Pancreas (tissue), 10 donors: ENCODE measurements at places on chromosomes 11 and 22.
A peak's percentile ranks its signal among the peaks of the same experiment; 100 is the strongest.

DNA sequence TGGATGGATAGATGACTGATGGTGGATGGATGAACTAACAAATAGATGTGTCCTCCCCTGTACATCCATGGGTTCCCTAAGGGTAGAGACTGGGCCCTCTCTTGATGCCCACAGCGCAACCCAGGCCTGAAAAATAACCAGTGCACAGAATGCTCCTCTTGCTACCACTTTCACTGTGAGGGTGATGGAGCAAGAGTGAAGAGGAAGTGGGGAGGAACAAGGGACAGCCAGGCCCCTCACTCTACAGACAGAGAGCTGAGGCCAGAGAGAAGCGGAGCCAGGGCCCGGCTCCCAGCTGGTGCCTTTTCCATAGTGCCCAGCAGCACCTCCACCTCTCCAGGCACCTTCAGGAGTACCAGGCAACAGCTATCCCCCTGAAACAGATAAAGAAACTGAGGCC lies 67.7 kb downstream of the THAP12 start:
- DNase-seq = no peak

DNA sequence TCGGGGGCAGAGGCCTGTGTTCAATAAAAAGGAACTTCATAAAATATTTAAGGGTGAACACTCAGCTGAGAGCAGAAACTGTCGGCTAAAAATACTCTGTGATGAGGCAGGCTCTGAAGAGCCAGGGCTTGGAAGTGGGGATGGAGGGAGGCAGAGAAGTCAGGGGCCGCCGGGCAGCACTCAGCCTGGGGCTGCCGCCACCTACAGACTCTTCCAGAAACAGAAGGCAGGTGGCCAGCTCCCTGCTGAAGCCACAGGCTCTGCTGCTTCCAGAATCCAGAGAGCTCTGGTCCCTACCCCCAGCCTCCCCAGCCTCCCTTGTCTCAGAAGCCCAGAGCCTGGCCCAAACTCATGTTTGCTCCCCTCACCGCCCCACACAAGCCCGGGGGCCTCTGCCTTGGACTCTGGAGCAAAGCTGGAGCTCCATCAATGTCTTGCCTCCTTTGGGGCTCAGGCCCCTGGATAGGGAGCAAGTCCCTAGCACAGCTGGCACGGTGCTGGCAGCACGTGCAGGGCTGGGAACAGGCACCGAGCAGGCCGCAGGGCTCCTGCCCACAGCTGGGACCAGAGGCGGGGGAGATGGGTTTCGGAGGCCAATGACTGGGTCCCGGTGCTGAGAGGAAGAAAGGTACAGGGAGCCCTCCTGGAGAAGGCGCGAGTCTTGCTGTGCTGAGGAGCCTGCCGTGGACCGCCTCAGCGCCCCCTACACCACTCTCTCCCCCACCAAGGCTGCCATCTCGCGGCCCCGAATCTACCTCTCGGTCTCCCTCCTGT lies 8.2 kb downstream of the LRFN4 start:
- no peak for DNase-seq

DNA sequence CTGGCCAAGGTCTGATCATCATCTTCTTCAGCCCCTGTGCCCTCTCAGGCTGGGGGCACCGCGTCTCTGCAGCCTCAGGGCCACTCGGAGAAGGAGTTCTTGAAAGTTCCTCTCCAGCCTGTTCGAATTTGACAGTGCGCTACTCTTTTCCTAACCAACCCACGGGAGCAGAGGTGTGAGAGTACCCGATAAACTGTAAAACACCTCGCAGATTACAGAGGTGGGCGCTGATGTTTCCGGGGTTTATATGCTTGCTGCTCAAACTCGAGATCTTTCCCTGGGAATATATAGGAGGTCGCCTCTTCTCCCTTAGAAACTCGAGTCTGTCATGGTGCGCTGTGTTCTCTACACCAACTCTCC lies 515 bp downstream of the CTR9 start:
- DNase-seq = no peak

GRCh38 chr11:11169715-11170351 lies 183.2 kb downstream of the CSNK2A3 start:
- no peak for DNase-seq

DNA sequence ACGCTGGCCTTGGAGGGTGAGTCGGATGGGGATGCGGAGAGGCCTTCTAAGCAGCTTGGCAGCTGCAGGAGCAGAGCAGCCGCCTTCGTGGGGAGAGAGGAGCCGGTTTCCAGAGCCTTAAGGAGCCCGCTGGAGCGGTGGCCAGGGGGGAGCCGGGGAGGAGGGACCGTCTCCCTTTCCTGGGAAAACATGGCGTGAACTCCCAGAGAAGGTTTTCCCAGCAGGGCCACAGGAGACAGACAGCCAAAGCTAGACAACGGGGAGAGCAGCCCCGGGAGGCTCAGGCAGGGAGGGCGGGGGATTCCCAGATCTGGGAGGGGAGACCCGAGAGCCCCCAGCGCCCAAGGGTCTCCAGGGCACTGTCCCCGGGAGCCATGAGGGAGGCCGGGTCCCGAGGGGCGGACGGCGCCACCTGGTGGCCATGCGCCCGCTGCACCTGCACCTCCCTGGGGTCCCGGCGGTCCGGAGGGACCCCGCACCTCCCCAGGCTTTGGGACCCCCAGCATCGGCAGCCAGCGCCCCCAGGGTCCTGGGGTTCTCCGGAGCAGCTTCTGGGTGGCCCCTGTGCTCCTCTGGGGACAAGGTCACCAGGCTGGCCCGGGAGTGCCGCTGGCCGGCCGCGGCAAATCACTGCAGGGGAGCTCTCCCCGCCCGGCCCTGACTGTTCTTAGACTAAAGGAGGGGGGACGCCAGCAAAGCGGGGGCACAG lies 2.4 kb upstream of the SYT8 start:
- DNase-seq = peak; percentile 78

GRCh38 chr22:23283591-23284503 lies 103.5 kb downstream of the BCR start:
- DNase-seq = no peak

DNA sequence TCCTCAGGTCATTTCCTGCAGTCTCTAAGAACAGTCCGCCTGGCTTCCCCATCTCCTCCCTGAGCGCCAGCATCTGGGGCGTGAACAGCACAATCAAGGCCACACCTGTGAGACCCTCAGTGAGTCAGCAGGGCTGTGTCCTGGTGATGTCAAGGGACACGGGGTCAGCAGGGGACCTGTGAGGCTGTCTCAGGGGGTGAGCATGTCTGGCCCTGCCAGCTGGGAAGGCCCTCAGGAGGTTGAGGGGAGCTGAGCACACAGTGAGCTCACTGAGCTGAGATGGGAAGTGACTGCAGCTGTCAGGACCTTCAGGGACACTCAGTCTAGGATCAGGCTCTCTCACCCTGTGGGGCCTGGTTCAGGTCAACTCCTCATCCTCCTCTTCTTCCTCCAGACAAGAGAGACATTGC lies 46.6 kb upstream of the VPREB1 start:
- peak; percentile 21 for DNase-seq

GRCh38 chr11:48384670-48385069 lies 18.4 kb upstream of the OR4C5 start:
- no peak for DNase-seq

DNA sequence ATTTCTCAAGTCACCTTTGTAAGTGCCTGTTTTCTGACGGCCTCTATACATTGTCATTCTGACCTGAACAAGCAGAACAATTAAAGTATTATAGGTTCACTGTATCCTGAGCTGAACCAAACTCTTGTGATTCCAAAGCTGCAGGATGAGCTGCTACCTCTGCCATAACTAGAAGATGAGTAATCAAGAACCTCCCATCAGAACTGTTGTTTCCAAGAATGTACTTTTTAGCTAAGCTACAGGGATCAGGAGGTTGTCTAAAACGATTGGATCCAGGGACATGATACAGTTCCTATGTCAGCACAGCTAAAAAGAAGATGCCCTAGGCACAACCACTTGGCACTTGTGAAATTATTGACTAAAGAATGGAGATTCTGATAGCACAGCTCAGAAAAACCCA lies 288.4 kb upstream of the CCDC90B start:
- DNase-seq = no peak

GRCh38 chr22:25366408-25366807 lies 147.0 kb downstream of the CRYBB2 start:
- DNase-seq = peak; percentile 42

DNA sequence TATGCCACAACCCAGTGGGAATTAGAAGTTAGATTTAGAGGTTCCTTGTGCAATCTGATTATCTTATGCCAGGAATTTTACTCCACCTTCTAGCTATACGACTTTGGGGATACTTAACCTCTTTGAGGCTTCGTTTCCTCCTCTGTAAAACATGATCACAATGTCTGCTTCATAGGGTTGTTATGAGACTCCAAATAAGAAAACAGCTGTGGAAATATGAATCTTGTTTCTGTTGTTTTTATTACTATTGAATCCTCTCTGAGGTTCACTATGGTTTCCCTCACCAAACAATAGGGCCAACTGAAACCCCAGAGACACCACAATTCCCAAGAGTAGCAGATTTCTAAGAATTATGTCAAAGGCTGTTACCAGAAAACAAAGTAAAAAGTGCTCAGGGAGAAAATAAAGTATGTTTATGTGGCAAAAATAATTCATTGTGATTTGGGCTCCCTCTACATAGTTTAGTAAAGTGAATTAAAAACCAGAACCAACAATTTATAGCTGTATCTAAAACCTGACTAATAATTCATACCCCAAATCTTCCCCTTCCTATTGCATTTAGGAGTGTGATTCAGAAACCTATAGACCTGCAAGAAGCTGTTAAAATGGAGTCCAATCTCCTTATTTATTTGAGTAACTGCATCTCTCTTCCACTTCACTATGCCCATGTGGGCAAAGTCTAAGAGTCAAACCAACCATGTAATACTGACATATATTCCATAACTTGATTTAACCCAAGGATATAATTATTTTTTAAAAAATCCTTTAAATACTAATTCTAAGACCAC lies 38.4 kb downstream of the AMBRA1 start:
- DNase-seq = no peak

GRCh38 chr22:30235687-30236170 lies 10.8 kb downstream of the LIF start:
- no peak for DNase-seq

GRCh38 chr11:64869571-64870175 lies 8.7 kb downstream of the EHD1 start:
- DNase-seq = no peak

- peak; percentile 78 for DNase-seq
Observed at GRCh38 chr22:24942301-24942700, 4.2 kb downstream of the LHFPL7 start.

- DNase-seq = no peak
Observed at GRCh38 chr11:68632802-68633201, 51.5 kb upstream of the GAL start.

- DNase-seq = no peak
Observed at GRCh38 chr11:122979103-122979814, 2.4 kb downstream of the BSX start.

- DNase-seq = no peak
Observed at GRCh38 chr11:3614742-3615171, 27.0 kb downstream of the ART5 start.

DNA sequence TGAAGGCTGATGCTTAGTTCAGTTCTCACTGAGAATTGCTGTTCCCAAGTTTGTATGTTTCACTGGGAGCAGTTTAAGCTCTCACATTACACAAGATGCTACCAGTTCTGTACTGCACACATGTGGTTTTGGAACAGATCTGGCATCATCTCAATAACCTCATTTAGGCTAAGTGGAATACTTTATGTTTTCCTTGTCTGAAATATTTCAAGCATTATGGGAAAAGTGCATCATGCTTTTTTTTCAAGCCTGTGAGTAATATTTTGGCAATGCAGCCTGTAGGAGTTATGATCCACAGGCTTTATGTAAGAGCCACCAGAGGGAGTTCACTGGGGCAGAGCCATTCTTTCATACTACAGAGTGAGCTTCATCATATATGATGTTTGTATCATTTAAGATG lies 141.5 kb downstream of the OR4C45 start:
- no peak for DNase-seq

DNA sequence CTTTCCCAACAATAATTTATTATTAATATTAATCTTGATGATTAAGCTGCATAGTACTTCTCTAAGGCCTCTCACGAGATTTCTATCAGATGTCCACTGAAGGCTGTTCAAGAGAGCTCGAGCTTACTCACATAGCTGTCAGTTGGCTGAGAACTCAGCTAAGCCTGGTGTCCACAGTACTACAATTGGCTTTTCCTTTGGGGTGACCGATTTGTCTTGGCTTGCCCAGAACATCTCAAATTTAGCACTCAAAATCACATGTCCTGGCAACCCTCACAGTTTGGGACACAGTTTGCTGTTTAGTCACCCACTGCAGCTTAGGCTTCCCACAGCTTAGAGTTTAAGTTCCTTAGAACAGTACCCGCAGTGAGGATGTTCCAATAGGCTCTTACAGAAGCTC lies 96.5 kb downstream of the LUZP2 start:
- DNase-seq = no peak

DNA sequence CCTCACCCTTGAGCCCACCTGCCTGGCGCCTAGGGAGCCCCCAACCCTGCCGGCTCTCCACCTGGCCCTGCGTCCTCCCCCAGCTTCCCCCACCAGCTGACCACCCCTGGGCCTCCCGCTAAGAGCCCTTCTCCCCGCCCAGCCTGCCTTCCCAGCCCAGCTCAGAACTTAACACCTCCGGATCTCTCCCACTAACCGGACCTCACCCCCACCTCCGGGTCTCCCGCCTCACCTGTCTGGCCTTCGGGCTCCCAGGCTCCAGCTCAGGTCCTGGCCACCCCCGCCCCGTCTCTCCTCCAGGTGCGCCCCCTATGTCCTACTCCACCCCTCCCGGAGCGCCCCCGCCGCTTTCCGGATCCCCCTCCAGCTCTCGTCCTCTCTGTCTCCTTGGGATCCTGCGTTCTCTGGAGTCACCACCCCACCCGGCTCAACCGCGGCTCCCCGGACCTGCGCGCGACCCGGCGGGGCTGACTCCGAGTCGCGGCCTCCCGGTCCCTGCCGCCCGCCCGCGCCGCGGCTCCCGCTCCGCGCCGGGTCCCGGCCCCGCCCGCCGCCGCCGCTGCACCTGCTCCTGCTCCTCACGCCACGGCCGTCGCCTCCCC lies at the start of gene KCNJ11:
KCNJ11 (minus strand) TSS at position 51 of the 602 bp plus-strand sequence. CDS start 568 bp downstream, outside the sequence.
- no peak for DNase-seq

DNA sequence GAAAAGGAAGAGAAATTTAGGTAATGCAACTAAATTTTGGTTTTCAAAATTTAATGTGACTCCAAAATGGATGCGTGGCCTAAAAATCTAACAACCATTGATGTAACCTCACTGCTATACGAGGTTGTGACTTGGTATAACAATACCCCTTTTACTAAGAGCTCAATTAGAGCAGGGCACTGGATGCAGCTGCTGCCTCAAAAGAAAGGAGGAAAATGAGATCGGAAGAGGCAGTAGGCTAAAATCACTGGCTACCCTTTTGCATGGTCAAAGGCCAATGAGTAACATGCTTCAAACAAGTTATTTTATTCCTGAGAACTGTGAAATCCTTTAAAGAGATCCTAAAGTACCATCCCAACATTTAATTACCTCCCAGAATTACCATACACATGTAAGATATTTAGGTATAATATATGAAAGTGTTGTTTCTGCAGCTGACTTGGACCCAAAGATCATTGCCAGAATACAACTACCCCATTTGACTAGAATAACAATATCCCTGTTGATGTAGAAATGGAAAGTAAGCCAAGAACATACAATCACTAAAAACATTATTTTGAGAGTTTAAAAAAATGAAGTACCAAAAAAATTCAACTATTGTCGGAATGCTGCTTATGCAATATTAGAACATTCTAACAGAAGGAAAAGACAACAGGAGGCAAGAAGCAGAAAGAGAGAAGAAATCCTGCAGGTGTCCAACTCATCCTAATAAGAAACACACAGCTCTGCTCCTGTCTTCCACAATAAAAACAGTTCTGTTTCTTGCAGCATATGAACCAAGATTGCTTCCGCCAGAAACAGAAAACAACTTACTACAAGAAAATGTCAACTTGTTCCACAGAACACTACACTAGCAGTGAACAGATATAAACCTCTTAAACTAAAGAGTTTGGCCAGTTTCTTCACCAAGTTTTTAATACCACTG lies 15.0 kb downstream of the SIK3 start:
- DNase-seq = no peak
